B cell (primary cell): ENCODE measurements at places on chromosomes 6 and 20.

- DNase-seq: peak; percentile 76
These were observed 532 bp upstream of the PM20D2 start for GRCh38 chr6:89145091-89145955.

DNA sequence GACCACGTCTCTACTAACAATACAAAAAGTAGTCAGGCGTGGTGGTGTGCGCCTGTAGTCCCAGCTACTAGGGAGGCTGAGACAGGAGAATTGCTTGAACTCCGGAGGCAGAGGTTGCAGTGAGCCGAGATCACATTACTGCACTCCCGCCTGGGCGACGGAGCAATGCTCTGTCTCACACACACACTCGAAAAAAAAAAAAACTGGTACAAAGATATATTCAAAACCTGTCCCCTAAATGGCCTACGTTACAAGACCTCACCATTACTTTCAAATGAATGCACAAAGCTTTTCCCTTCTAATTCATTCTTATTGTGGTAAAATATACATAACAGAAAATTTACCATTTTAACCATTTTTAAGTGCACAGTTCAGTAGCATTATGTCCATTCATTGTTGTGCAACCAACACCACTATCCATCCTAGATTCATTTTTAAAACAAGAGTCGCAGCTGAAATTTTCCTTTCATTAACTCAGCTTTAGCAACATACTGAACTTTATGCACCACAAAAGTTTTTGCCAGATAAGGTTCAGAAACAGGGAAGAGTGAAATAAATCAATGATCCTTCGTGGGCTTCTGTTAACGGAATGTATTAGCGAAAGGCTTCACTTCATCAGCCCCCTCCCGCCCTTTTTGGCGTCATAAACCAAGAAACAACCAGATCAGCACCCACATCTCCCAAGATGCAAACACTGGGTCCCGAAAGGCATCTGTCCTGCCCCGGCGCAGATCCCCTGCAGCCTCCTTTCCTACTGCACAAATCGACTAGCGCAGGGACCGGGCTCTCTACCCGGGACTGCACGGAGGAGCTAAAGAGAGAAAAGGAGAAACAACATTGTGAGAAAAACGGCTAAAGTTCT, 825 bp upstream of the FAM135A start:
- no peak for DNase-seq

DNA sequence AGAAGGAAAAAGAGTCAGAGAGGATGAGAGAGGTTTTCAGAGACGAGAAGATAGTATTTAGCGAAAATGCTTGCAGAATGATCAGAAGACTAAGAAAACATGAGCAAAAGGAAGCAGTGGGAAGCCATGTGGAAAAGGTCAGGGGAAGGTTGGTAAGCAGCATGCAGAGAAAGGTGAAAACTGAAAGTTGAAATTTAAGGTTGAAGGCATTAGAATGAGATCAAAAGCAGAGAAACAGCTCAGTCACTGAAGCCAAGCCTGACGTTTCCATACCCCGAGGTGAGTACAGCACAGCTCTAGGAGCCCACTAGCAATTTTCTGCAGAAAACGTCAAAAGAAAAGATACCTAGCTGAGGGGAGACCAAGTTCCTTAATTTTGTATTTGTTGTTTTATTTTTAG, 19.1 kb upstream of the TFB1M start:
- no peak for DNase-seq

DNA sequence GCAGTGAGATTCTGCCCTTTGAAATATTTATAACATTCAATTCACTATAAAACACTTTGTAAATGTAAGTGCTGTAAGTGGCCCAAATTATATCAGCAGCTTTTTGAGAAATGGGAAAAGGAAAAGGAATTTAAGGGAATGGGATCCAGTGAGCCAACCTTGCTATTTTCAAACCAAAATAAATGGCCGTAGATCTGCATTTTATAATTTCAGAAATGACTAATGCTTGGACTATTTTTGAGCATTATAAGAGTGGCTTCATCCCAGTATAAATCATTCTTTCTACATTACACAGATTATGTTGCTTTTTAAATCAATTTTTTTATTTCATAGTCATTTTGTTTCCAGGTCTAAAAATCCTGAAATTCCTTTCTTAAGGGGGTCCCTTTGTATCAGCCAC, 49.2 kb downstream of the ANKRD6 start:
- no peak for DNase-seq

DNA sequence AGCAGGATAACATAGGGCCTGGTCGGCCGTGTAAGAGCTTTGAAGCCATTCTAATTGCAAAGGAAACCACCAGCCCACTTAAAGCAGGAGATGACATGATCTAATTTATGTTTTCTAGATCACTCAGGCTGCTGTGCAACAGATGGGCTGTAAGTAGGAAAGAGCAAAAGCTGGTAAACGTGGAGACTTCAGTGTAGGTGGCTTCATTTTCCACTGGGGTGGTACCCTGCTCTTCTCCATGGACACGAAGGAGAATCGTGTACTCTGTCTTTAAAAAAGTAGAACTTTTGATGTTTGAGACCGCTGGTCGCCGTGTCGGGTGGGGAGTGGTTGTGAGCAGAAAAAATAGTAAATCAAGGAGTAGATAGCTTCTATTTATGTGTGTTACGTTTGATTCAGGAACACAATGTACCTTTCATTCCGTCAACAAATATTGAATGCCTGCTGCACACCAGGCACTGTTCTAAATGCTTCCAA, 6.4 kb downstream of the CASS4 start:
- DNase-seq: no peak

GRCh38 chr6:56024931-56025330, 149.5 kb upstream of the BMP5 start:
- no peak for DNase-seq

GRCh38 chr20:40966103-40966502, 62.5 kb upstream of the TOP1 start:
- DNase-seq: peak; percentile 67

- DNase-seq: no peak
These were observed 393.5 kb downstream of the NKAIN2 start for GRCh38 chr6:124197148-124197547.

DNA sequence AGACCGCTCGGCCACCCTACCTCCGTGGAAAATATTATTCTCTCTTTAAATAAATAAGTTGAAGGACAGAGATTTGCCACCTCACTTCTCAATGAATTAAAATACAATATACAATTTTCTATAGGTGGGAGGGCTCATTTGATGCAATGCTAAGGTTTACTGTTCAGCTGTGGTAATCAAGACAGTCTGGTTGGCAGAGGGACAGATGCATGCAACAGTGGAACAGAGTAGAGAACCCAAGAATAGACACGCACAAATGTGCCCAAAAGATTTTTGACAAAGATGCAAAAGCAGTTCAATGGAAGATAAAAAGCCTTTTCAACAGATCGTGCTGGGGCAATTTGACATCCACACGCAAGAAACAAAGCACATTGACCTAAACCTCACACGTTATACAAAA, 145.2 kb downstream of the CEBPB start:
- DNase-seq: no peak

DNA sequence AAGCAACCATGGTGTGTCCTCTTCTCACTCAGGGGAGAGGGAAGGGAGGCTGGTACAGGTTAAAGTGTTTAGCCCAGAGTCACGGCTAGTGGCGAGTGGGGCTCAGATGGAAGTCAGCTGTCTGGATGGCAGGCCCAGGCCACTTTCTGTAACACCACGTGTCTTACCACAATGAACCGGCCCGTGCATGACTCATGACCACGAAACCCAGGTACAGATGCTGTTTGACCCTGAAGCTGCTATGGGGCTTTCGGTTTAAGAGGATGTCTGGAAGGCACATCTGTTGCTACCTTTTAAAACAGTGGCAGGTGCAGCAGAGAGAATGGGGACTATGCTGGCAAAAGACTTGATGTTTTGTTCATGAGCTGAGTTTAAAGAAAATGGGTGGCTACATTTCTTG, 36.5 kb upstream of the MPC1 start:
- no peak for DNase-seq

DNA sequence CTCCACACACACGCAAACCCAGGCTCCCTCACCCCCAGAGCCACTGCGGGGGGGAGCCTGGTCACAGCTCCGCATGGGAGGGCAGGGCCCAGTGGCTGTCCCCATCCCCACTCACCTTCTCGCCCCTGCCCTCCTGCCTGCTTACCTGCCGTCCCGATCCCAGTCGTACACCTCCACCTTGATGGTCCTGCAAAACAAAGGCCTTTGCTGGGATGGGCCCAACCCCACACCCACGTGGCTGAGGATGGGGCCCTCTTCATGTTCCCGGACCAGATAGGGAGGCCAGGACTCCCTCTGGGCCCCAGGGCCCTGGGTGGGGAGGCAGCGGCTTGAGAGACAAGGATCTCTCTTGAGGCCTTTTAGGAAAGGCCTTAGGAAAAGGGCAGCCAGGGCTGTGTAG, 67.6 kb downstream of the RAB44 start:
- no peak for DNase-seq

- DNase-seq: no peak
These were observed 76.8 kb downstream of the COL12A1 start for GRCh38 chr6:75128878-75129570.

GRCh38 chr20:50428097-50428828, 81.9 kb upstream of the PTPN1 start:
- DNase-seq: no peak

GRCh38 chr20:24465730-24466129, 3.7 kb upstream of the SYNDIG1 start:
- no peak for DNase-seq

DNA sequence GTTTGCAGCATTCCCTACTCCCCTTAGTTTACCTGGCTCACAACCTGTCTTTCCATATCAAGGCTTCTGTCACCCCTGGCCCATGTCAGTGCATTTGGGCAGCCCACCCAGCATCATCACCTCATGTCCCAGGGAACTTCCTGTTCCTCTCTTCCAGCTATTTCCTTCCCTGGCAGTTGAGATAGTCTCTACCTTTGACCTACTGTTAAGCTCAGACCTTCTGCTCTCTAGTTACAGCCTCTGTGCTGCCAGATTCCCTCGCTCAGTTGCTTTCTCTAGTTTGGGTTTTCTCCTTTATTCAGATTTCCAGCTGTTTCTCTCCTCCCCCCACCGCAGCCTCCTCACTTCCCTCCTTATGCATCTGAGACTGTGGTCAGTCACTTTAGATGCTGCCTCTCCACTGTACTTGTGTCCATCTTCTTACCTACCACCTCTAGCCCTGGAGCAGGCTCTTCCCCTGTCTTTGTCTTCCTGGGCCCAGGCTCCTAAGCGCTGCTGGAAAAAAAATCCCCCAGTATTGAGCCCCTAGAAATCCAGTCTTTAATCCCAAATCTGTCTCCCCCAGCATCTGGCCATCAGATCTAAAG, 16.3 kb downstream of the PTPN1 start:
- no peak for DNase-seq

- no peak for DNase-seq
These were observed 209.6 kb downstream of the TFAP2B start for GRCh38 chr6:51028276-51028675.

DNA sequence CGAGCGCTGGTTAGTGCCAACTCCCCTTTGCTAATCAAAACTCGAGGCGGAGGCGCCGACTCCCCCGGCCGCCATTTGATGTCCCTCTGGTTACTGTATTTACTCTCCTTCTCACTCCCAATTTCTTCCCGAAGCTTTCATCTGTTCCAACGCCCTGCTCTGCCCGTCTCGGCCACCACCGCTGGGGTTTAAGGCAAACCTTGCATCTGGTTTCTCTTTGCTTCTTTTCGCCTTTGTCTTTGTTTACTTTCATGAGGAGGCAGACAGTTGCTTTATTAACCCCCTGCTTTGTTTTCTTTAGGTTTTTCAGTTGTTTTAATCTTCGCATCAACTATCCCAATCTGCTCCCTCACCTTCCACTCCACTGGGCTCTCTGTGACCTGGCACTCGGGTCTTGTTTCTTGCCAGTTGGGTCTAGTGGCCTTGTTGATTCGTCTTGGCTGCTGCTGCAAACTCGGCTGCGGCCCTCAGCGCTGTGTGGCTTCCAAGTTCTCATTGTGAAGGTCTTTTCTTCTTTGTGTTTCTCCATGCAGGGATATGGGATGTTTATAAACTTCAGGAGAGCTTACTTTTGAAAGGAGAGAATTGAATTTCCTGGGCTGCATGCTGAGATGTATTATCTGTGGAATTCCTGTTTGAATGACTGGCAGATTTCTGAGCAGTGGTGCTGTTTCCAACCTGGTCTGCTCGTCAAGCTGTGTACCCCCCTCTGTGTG, 155.1 kb downstream of the CDC5L start:
- no peak for DNase-seq

GRCh38 chr6:135994857-135995544, 143.5 kb downstream of the PDE7B start:
- no peak for DNase-seq

GRCh38 chr20:16917636-16918035, 169.5 kb downstream of the OTOR start:
- DNase-seq: no peak

- DNase-seq: no peak
These were observed 24.1 kb downstream of the KIF25 start for GRCh38 chr6:168021581-168021980.

DNA sequence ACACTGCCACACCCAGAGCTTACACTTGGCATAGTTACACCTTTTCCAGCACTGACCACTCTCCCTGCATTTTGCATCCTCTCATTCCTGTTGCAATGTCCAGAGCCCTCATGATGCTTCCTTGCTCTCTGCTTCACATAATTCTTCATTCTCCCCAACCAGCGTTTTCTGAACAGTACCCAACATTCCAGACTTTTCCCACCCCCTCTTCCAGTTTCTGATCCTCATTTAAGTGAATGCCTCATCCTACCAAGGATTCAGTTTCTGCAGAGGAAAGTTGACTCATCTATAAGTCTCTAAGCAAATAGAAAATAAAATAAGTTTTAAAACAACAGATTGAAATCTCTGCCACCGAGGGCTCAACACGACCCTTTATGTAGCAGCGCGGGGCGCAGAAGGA, 321.3 kb upstream of the TCF21 start:
- no peak for DNase-seq

DNA sequence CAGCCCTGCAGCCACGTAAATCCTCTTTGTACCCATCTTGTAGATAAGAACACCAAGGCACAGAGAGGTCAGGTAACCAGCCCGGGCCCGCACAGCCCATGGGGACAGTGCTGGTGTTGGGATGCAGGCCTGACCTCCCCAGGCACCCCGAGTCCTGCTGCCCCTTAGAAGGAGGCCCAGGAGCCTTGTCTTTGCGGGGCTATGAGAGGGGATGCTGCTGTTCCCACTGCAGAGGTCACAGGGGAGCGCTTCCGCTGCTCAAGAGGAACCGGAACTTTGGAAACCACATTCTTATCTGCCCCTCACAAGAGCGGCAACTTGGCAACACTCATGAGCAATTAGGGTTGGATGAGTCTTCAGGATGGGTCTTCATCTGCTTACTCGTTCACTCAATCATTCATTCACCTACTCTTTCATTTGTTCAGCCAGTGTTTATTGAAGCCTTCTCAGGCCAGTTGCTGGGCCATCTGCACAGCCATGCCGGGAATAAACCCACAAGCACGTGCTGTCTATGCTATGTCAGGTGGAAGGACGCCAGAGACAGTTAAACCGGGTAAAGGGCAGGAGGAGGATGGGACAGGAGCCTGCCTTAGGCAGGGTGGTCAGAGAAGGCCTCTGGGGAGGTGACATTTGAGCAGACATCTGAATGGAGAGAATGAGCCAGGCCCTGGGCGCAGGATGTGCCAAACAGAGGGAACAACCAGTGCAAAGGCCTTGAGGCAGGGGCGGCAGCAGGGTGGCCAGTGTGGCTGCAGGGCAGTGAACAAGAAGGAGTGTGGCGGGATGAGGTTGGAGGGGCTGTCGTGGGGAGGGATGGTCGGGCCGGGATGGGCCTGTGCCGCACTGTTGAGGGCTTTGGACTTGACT, 60.8 kb downstream of the RBM38 start:
- peak; percentile 69 for DNase-seq
